CD4-positive, alpha-beta T cell treated with Interferon alpha-2 for 1 hour (primary cell): ENCODE measurements at places on chromosomes 16 and 17.
A peak's percentile ranks its signal among the peaks of the same experiment; 100 is the strongest.

DNA sequence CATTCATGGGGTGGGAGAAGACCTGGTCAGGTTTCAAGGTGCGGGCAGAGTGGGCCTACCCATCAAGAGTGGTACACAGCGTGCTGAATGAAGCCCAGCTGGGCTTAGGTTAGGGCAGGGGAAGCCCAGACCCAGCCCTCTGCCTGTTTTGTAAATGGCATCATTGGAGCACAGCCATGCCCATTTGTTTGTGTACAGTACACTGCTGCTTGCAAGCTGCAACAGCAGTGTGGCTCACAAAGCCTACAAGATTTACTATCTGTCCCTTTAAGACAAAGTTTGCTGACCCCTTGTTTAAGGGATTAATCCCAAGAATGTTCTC lies 230.1 kb upstream of the TNRC6C start:
- DNase-seq = no peak

- DNase-seq = no peak
Observed at GRCh38 chr17:8956465-8956902, 9.0 kb downstream of the PIK3R5 start.

GRCh38 chr16:104928-105327 lies 26.9 kb downstream of the MPG start:
- DNase-seq = no peak

DNA sequence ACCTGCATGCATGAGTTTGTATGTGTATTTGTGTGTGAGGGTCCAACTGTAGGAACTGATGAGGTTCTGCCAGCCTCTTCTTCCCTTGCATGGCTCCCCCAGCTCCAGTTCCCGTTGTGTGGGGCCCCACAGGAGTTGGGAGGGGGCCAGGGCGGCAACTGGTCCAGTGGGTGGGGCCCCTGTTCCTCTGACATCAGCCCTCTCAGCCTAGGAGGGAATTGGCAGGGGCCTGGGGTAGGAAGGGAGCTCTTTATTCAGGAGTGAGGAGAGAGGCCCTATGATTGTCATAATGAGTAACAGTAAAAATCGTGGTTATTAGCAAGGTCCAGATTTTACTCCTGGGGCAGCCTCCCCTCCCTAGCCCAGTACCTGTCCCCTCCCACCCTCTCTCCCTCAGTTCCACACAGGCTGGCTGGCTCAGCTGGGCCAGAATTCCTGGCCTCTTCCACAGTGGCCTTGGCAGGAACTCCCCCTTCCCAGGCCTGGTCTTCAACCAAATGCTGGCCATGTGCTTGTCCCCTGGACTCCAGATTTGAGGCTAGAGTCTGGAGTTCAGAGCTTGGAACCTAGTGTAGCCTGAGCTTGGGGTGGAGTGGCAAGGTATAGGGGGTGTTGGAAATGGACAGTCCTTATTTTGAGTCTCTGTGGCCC lies 18.9 kb downstream of the RARA start:
- no peak for DNase-seq

GRCh38 chr16:8959921-8960787 lies 3.6 kb downstream of the USP7 start:
- DNase-seq = no peak

GRCh38 chr17:81418710-81419318 lies 23.6 kb downstream of the BAHCC1 start:
- no peak for DNase-seq

DNA sequence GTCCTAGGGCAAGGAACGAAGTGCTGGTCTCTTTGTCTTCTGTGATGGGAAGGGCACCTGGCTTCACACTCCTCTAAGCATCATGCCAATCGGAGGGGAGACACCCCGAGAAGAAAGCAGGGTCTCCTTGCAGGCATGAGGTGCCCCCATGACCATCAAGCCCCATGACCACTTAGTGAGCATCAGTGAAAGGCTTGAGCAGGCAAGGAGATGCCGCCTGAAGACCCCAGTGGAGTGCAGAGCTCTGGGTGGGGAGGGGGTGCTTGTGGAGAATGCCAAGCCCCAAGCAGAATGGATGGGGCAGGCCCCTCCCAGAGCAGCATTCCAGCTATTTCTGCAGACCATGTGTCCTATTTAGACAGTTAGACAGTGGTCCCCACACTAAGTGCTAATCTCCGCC lies 232.7 kb upstream of the TNRC6C start:
- no peak for DNase-seq

- no peak for DNase-seq
Observed at GRCh38 chr16:15898654-15899053, 10.3 kb upstream of the CEP20 start.

GRCh38 chr16:68760671-68761275 lies 23.7 kb downstream of the CDH1 start:
- DNase-seq = peak; percentile 4

DNA sequence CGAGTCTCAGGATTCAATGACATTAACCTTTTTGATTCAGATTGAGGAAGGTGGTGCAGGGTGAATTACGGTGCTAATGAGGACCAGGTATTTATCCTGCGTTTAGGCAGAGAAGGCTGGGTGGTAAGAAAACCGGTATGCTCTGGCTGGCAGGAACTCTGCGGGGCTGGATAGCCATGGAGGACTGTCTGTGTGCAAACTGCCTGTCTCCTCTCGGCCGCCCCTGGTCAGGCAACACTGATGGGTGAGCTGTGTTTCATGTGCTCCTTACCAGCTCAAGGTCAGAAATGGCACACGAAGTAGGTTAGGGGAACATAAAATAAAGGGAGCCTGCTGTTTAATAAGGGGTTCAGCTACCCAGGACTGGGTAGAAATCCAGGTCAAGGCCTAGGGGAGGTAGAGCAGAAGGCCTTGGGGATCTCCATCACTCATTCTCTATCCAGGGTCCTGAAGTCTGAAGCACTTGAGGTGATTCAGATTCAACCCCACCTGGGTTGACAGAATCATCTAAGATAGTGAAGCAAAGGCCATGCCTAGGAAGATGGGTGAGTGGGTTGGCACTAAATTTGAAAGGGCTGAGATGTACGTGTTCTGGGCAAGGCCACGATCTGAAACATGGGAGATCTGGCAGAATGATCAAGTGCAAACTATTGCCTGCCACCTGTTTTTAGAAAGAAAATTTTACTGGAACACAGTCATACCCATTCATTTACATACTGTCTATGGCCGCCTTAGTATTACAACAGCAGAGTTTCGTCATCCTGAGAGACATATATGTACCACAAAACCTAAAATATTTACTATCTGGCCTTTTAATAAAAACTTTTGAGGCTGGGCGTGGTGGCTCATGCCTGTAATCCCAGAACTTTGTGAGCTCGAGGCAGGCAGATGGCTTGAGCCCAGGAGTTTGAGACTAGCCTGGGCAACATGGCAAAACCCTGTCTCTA lies 292.5 kb downstream of the XYLT1 start:
- DNase-seq = no peak

DNA sequence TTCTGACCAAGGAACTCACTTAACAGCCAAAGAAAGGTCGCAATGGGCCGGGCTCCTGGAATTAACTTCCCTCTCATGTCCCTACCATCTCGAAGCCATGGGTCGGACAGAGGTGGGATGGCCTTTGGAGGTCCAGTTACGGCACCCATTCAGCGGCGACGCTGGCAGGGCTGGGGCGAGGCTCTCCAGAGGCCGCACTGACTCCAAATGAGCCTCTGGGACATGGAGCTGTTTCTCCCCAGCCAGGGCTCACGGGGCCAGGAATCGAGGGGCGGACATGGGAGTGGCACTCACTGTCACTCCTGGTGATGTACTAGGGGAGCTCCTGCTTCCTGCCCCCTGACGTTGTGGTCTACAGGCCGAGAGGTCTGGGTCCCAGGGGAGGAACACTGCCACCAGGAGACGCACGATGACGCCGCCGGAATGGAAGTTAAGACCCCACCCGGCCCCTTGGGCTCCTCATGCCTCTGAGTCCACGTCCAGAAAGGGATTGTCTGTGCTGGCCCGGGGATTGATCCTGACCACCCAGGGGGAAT lies 60.7 kb upstream of the METRNL start:
- DNase-seq = no peak

DNA sequence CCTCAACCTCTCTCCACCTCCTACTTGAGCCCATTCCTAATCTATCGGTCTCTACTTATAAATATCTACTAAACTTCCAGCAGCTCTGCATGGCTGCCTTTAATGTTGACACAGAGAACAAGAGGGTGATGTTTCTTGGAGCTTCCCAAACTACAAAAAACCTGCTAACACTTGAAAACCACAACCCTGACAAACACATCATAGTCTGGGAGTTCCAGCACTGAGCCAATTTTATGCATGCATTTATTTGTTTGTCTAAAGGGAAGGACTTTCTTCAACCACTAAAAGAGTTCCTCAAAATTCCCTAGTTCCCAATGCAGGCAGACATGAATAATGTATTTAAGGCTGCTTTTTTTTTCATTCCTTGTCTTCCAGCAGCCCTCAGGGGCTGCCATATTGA lies 331.8 kb upstream of the XYLT1 start:
- DNase-seq = no peak

GRCh38 chr17:38906460-38907228 lies 18.8 kb upstream of the LASP1NB start:
- DNase-seq = no peak

DNA sequence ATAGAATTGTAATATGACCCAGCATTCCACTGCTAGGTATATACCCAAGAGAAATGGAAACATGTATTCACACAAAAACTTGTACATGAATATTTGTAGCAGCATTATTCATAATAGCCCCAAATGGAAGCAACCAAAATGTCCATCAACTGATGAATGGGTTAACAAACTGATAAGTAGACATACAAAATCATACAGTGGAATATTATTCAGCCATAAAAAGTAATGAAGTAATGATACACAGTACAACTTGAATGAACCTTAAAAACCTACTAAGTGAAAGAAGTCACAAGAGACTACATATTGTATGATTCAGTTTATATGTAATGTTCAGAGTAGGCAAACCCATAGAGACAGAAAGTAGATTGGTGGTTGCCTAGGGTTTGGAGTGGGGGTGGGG lies 40.5 kb upstream of the GOSR1 start:
- no peak for DNase-seq

DNA sequence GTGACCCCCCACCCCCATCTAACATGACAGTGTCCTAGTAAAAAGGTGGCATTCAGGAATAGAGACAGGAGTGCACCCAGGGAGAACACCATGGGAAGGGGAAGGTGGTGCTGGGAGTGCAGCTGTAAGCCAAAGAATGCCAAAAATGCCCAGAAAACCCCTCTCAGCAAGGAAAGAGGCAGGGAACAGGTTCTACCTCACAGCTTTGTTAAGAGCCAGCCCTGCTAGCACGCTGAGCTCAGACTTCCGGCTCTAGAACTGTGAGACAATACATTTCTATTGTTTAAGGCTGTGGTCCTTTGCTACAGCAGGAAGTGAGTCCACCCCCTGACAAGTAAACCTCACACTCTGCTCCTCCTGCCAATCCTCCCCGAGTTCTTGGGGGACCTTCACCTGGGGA lies 302.4 kb upstream of the N4BP1 start:
- no peak for DNase-seq

DNA sequence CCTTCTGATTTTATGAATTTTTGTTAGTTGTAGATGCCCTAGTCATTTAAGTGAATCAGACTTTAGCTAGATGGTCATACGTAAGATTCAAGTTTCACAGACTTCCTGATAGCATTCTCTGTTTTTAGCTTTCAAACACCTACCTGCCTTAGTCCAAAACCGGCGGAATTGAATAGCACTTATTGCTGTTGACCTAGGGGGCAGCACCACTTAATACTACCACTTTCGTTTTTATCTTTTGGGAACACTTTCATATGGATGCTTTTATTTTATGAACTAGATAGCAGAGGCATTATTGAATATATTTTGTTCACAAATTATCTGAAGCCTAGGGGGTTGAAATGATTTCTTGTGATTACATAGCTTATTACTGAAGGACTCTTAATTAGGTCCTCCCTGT lies 31.5 kb downstream of the TADA2A start:
- no peak for DNase-seq

- peak; percentile 90 for DNase-seq
Observed at GRCh38 chr17:29617481-29618271, 5.0 kb downstream of the CORO6 start.

DNA sequence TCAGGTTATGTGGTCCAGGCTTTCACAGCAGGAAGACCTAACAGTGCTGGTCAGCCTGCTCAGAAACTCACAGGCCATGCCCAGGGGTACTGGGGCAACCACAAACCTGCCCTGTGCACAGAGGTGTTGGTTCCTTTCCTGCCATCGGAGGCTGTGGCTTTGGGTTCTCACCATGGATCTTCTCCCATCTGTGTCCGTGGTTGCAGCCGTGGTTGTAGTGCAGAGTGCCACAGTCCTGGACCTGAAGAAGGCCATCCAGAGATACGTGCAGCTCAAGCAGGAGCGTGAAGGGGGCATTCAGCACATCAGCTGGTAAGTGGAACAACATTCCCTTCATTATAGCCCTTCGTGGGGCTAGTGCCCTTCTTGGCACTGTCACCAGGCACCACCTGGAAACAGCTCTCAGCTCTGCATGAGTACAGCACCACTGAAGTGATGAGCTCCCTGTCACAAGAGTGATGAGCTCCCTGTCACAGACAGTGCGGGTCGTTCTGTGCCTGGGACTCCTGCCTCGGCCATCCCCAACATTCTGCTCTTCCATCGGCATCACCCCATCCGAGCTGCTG lies 2.0 kb downstream of the SNRNP25 start:
- no peak for DNase-seq

GRCh38 chr17:2266865-2267228 lies 36.7 kb downstream of the SMG6 start:
- no peak for DNase-seq

DNA sequence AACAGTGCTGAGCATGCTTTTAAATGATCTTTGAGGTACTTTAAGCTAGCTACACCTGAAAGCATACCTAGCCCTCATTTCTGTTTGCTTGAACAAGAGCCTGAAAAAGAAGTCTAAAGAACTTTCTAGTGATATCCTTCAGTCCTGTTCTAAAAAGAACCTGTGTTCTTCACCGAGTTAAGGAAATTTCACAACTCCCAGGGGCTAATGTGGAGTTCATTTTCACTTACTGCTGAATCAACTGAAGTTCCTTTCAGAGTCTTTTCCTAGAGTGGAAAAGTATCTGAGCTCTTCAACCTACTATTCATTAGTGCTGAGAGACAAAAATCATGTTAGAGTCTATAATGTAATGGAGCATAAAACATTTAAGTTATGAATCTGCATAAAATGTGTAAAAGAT lies 66.9 kb downstream of the CHD9 start:
- no peak for DNase-seq

GRCh38 chr17:1108765-1109605 lies 70.8 kb downstream of the ABR start:
- DNase-seq = peak; percentile 76

GRCh38 chr17:82734987-82735866 lies at the start of gene FN3K:
FN3K (plus strand) TSS chr17:82735615; CDS start chr17:82735637, 22 bp downstream.
- DNase-seq = peak; percentile 49
